Activated T-cell treated with anti-CD3 and anti-CD28 coated beads, Interleukin-2, amount 50 U/mL, for 72 hours (primary cell): ENCODE measurements at places on chromosomes 12 and 14. TPM values are rescaled to one million over a fixed set of nuclear protein-coding genes. Genes with fewer than 3 reads are reported as not detected.

- no peaks in the 10 kb centered on the region for H3K36me3 ChIP-seq
- no peak overlapping the region for H3K27ac ChIP-seq
Observed at GRCh38 chr14:58760121-58760520, 122.4 kb downstream of the DACT1 start.

The CLEC4C gene
- not detected for total RNA-seq

The RNASE7 gene
- total RNA-seq: not detected

The RIN3 gene
- 33.6 TPM for total RNA-seq

GRCh38 chr14:51454351-51454750 lies 197.4 kb upstream of the FRMD6 start:
- no peak overlapping the region for H3K27ac ChIP-seq
- no peak overlapping the region for H3K4me3 ChIP-seq
- DNase-seq: no peak

DNA sequence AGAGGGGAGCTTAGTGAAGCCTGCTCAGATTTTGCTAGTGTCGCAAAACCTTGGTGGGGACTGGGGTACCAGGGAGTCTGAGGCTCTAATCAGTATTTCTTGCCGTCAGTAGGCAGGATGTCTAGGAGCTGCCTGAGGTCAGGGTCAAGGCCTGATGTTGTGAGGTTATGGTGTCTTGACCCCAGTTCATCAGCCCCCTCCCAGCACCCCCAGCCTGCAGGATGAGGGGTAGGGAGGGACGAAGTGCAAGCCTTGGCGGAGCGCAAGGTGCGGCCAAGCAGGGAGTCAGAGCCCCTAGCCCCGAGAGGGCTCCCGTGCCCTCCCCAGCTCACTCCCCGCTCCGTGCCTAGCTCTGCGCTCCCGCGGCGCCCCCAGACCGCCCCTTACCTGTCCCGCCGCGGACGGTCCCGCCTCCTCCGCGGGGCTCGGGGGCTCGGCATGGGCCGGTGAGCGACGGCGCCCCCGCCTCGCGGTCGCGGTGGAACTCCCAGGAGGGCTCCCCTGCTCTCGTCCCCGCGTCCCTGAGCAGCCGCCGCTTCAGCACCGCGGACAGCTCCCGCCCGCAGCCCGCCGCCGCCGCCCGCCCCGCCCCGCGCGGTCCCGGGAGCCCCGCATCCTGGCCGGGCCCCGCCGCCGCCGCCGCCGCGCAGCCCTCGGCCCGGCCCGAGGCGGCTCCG lies 347 bp downstream of the SYNDIG1L start:
- H3K27ac ChIP-seq: no peak overlapping the region
- peaks cover 5% of the 10 kb centered on the region for H3K4me1 ChIP-seq
- H3K4me3 ChIP-seq: no peak overlapping the region

DNA sequence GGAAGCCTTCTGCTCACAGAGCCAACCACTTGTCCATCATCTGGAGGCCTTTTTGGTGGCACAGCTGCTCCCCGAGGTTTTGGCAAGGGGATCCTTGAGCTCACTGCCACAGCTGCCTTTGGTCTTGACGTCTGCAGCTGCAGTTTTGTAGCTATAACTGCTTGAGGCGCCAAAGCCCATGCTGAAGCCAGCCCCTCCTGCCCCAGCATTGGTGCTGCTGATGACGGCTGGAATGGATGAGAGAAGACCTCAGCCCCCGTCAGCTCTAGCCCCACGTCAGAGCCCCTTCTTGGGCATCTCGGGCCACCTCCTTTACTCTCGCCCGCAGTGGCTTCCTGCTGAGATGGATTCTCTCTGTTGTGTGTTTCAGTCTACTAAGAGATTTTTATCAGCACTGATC lies 12.3 kb upstream of the KRT74 start:
- H3K27ac ChIP-seq: no peak overlapping the region
- H3K4me1 ChIP-seq: peaks cover 28% of the 10 kb centered on the region

DNA sequence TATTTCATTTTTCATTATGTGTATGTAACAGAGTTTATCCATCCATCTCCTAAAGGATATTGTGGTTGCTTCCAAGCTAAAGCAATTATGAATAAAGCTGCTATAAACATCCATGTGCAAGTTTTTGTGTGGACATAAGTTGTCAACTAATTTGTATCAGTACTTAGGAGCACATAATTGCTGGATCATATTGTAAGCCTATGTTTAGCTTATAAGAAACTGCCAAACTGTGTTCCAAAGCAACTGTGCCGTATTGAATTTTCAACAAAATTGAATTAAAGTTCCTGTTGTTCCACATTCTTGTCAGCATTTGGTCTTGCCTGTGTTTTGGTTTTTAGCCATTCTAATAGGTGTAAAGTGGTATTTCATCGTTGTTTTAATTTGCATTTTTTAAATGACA lies 416.9 kb downstream of the SLC6A15 start:
- H3K27ac ChIP-seq: no peak overlapping the region
- H3K36me3 ChIP-seq: no peaks in the 10 kb centered on the region
- no peak for DNase-seq
- no peaks in the 10 kb centered on the region for H3K27me3 ChIP-seq
- no peaks in the 10 kb centered on the region for H3K4me1 ChIP-seq
- no peak overlapping the region for H3K4me3 ChIP-seq

- H3K4me3 ChIP-seq: no peak overlapping the region
- H3K27me3 ChIP-seq: peaks cover 6% of the 10 kb centered on the region
- no peaks in the 10 kb centered on the region for H3K4me1 ChIP-seq
- no peak for DNase-seq
- H3K27ac ChIP-seq: no peak overlapping the region
- no peaks in the 10 kb centered on the region for H3K36me3 ChIP-seq
Observed at GRCh38 chr12:52927964-52928363, 21.0 kb upstream of the KRT18 start.

DNA sequence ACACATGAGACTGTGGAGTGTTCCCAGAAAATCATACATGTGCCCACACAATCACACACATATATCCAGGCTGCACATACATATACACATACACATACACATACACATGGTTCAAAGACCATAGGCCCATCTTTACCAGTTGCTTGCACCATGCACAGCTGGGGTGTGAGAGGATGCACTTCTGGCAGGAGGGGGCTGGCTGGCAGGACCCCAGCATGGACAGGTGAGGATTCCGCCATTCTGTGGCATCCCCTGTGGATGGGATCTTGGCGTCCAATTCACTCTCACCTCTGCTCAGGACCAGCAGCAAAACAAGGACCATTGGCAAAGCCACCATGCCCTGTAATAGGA lies 7.0 kb downstream of the ITGB7 start:
- peak overlapping the region; percentile 94 for H3K27ac ChIP-seq
- no peak for DNase-seq
- H3K4me3 ChIP-seq: no peak overlapping the region
- H3K4me1 ChIP-seq: peaks cover 60% of the 10 kb centered on the region
- peaks cover 14% of the 10 kb centered on the region for H3K36me3 ChIP-seq

DNA sequence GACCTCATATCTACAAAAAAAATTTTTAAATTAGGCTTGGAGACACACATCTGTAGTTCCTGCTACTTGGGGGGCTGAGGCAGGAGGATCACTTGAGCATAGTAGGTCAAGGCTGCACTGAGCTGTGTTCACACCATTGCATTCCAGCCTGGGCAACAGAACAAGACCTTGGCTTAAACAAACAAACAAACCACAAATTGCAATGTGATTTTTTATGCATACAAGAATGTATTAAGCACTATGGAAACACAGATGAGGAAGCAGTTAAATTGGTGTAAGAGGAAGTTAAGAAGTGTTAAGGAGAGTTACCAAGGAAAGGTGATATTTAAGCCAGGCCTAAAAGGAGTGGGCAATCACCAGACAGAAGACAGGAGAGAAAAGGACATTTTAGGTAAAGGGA lies 83.6 kb upstream of the HECTD1 start:
- no peak overlapping the region for H3K27ac ChIP-seq
- no peaks in the 10 kb centered on the region for H3K36me3 ChIP-seq
- no peaks in the 10 kb centered on the region for H3K4me1 ChIP-seq
- H3K4me3 ChIP-seq: no peak overlapping the region
- H3K27me3 ChIP-seq: no peaks in the 10 kb centered on the region

The FBXO34 gene
- 28.8 TPM for total RNA-seq

The KRT78 gene
- total RNA-seq: not detected

GRCh38 chr12:122184517-122184916 lies 1.6 kb downstream of the LRRC43 start:
- H3K27ac ChIP-seq: no peak overlapping the region
- H3K4me1 ChIP-seq: peaks cover 11% of the 10 kb centered on the region
- peak overlapping the region; percentile 81 for H3K4me3 ChIP-seq

GRCh38 chr12:104372061-104372720 lies 68.7 kb downstream of the EID3 start:
- H3K36me3 ChIP-seq: no peaks in the 10 kb centered on the region
- peak overlapping the region; percentile 48 for H3K4me3 ChIP-seq
- DNase-seq: peak; percentile 59
- no peak overlapping the region for H3K27ac ChIP-seq

DNA sequence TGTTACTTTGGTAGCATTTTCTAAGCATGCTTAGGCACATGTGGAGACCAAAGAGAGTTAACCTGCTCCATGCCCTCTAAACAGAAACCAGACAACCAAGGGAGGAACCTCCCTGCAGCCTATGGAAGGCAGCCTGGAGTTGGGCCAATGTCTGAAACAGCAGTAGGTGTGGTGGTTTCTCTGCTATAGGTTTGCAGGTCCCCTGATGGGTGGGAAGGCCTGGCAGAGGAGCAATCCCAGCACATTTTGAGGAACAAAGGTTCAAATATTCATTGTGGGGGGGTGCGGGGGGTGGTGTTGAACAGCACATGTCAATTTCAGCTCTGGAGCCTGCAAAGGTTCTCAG lies 65.4 kb downstream of the DACT1 start:
- no peaks in the 10 kb centered on the region for H3K36me3 ChIP-seq
- H3K27me3 ChIP-seq: no peaks in the 10 kb centered on the region
- no peak overlapping the region for H3K4me3 ChIP-seq
- H3K4me1 ChIP-seq: peaks cover 24% of the 10 kb centered on the region

DNA sequence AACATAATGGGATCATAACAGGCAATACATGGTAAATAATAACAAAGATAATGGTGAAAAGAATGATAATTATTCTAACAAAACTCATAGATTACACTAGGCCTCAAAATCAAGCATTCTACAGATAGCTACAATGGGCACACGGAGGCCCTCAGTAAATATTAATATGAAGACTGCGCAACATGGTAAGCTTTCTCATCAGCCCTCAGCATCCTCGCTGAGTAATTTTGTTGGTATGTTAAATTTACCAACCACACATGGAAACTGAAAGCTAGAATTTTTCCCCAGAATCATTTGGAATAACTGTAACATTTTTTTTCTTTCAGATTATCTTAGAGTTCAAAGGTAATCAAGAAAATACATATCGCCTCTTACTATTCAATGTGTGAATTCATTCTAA lies 74.2 kb upstream of the PYGL start:
- no peaks in the 10 kb centered on the region for H3K4me1 ChIP-seq
- no peaks in the 10 kb centered on the region for H3K27me3 ChIP-seq
- H3K4me3 ChIP-seq: no peak overlapping the region
- H3K36me3 ChIP-seq: no peaks in the 10 kb centered on the region

DNA sequence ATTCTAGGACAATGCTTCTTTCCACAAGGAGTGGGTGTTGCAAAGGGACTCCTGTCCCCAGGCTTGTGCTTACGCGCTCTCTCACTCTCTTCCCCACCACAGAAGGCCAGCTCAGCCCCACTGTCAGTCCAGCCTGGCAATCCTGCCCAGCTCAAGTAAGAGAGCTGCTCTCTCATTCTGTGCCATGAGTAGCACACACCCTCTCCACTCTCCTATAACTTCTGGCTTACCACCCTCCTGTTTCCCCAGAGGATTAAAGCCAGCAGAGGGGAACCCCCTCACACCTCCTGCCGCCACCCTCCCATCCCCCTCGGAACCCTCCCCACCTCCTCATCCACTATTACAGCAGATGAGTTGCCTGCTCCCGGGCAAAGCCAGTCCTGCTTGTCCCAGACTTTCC lies 17.1 kb downstream of the NCKAP5L start:
- H3K27ac ChIP-seq: no peak overlapping the region
- no peaks in the 10 kb centered on the region for H3K36me3 ChIP-seq
- peaks cover 9% of the 10 kb centered on the region for H3K4me1 ChIP-seq
- H3K4me3 ChIP-seq: no peak overlapping the region

GRCh38 chr14:75427482-75428229 lies at the start of gene JDP2:
JDP2 (plus strand) TSS chr14:75428022; CDS start chr14:75437921, 9,899 bp downstream.
- peaks cover 22% of the 10 kb centered on the region for H3K4me1 ChIP-seq
- H3K27me3 ChIP-seq: peaks cover 26% of the 10 kb centered on the region
- H3K36me3 ChIP-seq: no peaks in the 10 kb centered on the region
- H3K27ac ChIP-seq: peak within 1 kb of the TSS; percentile 65
- peak within 1 kb of the TSS; percentile 74 for H3K4me3 ChIP-seq

GRCh38 chr12:48602192-48602989 lies 32.5 kb upstream of the LALBA start:
- DNase-seq: no peak
- H3K27me3 ChIP-seq: peaks cover 31% of the 10 kb centered on the region
- no peak overlapping the region for H3K27ac ChIP-seq
- peaks cover 7% of the 10 kb centered on the region for H3K36me3 ChIP-seq

GRCh38 chr14:95774265-95775160 lies 60.6 kb upstream of the TCL1A start:
- H3K27ac ChIP-seq: no peak overlapping the region
- no peaks in the 10 kb centered on the region for H3K36me3 ChIP-seq
- H3K4me3 ChIP-seq: no peak overlapping the region
- DNase-seq: peak; percentile 50

GRCh38 chr12:23084236-23084995 lies 459.4 kb downstream of the ETNK1 start:
- no peaks in the 10 kb centered on the region for H3K27me3 ChIP-seq
- H3K4me3 ChIP-seq: no peak overlapping the region
- no peaks in the 10 kb centered on the region for H3K4me1 ChIP-seq
- H3K27ac ChIP-seq: no peak overlapping the region

- H3K4me3 ChIP-seq: peak overlapping the region; percentile 26
- peaks cover 56% of the 10 kb centered on the region for H3K4me1 ChIP-seq
- no peaks in the 10 kb centered on the region for H3K36me3 ChIP-seq
- no peaks in the 10 kb centered on the region for H3K27me3 ChIP-seq
Observed at GRCh38 chr14:58662018-58662417, 24.3 kb downstream of the DACT1 start.

DNA sequence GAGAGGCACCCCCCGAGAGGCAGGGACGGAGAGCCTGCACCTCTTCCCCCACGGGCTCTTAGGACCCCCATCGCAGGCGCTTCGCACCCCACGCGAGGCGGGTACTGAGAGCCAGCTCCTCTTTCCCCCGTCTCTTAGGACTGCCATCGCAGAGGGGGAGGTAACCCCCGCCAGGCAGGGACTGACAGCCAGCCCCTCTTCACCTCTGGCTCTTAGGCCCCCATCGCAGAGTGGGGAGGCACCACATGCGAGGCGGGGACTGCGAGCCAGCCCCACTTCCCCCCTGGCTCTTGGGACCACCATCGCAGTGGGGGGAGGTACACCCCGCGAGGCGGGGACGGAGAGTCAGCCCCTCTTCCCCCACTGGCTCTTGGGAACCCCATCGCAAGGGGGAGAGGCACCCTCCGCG lies 46.1 kb downstream of the DDX11 start:
- H3K4me1 ChIP-seq: peaks cover 6% of the 10 kb centered on the region
- H3K27me3 ChIP-seq: no peaks in the 10 kb centered on the region
- no peak for DNase-seq
- no peaks in the 10 kb centered on the region for H3K36me3 ChIP-seq
- H3K4me3 ChIP-seq: no peak overlapping the region
